M059J (cell line): ENCODE measurements at places on chromosomes 6 and 20. TPM values are rescaled to one million over a fixed set of nuclear protein-coding genes. Genes with fewer than 3 reads are reported as not detected.
A peak's percentile ranks its signal among the peaks of the same experiment; 100 is the strongest.

GRCh38 chr20:38337561-38338140 lies 8.6 kb upstream of the LBP start:
- peak; percentile 44 for DNase-seq

Gene NOX3
- total RNA-seq: not detected in 2 replicates

GRCh38 chr6:31381666-31382065 lies 21.7 kb upstream of the MICA start:
- no peak for DNase-seq

- DNase-seq: no peak
Measured at GRCh38 chr6:218153-219018, 73.9 kb upstream of the DUSP22 start.

- peak; percentile 48 for DNase-seq
Measured at GRCh38 chr6:113903666-113904330, 46.7 kb downstream of the MARCKS start.

Gene SNRNP48
- total RNA-seq: 18.8 and 25.4 TPM in 2 replicates
